Renal pelvis (tissue), 12 donors: ENCODE measurements at places on chromosomes 1 and 21. TPM values are rescaled to one million over a fixed set of nuclear protein-coding genes. Genes with fewer than 3 reads are reported as not detected.

- DNase-seq: no peak
These were observed 2.2 kb downstream of the TTC3 start for GRCh38 chr21:37075214-37075770.

DNA sequence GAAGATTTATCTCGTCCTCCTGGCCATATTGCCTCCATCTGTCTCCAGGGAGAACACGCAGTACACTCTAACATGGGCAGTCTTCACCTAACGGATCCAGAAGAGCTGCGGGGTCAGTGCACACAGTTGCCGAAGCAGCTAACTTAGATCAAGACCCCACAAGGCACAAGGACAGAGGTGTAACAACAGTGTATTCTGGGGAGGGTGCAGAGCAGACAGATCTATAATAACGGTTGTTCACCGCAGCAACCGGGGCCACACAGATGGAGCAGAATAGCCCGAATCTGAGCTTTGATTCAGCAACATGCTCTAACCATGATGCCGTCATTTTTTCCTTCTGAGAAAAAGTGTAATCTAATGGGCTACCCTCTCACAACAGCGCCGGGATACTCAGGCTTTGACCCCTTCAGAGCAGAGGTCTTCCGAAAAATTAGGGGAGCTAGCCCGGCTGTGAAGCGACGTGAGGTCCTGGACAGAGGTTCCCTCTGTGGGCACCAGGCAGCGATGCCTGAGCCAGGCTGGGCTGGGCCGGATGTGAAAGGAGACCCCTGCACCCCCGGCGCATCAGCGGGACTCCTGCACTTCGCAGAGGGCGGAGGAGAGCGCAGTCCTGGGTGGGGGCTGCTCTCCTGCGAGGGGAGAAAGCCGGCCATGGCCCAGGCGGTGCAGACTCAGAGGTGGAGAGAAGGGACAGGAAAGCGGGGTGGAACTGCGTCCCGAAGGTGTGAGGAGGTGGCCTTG lies 57.5 kb downstream of the BCL9 start:
- peak; percentile 71 for DNase-seq

- no peak for DNase-seq
These were observed 53.4 kb downstream of the SSBP3 start for GRCh38 chr1:54352755-54353154.

GRCh38 chr1:230333590-230334446 lies 92.3 kb downstream of the PGBD5 start:
- no peak for DNase-seq

DNA sequence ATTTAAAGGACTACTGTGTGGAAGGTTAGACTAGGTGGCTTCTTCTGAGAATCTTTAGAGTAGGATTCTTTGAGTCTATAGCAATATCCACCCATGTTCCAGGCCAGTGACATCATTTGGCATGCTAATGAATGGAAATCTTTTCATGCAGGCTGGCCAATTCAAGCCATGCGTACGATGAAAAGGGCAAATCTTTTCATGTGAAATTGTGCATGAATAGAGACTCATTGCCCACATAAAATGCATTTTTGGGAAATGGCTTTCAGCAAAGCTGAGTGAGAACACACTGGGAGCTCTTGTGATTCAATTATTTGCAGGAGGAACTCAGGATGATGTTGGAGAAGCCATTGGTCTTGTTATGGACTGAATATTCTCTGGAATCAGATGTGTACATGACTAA lies 324.9 kb upstream of the DAB1 start:
- DNase-seq: no peak

DNA sequence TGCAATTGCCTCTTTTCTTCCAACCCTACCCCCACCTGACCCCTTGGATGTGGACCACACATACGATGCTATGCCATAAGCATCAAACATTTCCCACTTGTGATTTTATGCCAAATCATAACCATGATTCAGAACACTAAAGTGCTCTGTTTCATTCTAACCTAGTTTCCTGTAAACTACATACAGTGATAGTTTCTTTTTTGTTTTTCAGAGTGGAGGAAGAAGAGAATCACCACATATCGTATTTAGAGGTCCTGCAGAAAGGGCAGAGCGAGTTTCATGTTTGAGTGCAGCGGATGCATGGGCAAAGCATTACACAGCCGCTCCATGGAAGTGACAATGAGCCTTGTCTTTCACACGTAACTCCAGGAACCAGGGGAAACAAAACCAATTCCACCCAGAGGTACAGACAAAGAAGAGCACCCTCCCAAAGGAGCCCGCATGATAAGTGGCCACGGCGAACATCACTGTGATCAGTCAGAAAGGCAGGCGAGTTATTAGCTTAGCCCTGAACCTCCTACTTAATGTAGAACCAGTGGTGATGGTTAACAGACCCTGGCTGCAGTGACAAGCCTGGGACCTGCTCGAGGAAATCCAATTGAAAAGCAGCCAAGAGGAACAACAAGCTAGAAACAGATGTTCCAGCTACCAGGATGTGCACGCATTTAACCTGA lies 64.0 kb upstream of the ZNF281 start:
- peak; percentile 58 for DNase-seq

GRCh38 chr1:13826009-13826408 lies 126.0 kb downstream of the PRDM2 start:
- no peak for DNase-seq

- no peak for DNase-seq
These were observed 105.5 kb downstream of the HIVEP3 start for GRCh38 chr1:41813226-41813625.

DNA sequence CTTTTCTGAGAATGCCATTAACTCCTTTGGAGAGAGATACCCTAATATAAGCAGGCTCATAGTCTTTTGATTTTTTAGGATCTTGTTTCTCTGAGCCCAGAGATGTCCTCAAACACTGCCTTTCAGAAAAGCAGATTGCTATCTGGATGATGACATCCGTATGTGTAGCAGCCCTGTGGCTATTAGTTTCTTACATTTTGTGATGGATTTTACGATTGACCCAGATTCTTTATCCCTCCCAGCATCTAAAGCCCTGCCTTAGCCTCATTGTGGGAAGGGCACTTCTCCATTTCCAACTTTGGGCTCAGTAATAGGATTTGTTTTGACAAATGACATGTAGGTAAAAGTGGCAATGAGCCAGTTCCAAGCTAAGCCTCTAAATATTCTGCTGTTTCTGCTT lies 300.3 kb downstream of the TTLL7 start:
- DNase-seq: no peak

- no peak for DNase-seq
These were observed 88.3 kb upstream of the IPO9 start for GRCh38 chr1:201740670-201741111.

Gene IGFN1
- 1.1 TPM for polyA plus RNA-seq

Gene SLC9C2
- 0.10 TPM for polyA plus RNA-seq
